ENCODE measurements at places on chromosomes 6 and 20. TPM values are rescaled to one million over a fixed set of nuclear protein-coding genes. Genes with fewer than 3 reads are reported as not detected.

DNA sequence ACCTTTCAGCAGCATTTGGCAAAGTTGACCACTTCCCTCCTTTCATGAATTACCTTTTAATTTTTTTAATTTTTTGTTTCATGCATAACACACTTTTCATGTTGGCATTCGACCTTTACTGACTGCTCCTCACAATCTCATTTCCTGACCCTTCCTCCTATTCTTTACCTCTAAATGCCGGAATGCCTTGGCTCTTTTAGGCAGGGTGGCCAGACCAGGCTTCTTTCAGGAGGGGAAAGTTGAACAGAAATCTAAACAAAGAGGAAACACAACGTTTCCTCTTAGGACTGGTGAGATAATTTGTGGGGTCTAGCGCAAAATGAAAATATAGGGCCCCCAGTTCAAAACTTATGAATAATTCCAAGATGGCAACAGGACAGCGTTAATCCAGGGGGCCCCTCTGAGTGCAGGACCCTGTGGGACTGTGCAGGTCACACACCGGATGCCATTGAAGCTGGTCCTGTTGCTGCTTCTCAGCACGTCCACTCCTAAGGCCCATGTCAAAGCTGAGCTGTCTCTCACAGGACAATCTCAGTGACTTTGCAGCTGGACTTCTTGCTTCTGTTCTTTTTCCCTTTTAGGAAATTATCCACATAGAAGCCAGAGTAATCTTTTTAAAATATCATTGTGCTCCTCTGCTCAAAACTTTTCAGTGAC lies 313.8 kb downstream of the HDGFL1 start:
- no peaks in the 10 kb centered on the region for H3K4me1 ChIP-seq

- peaks cover 2% of the 10 kb centered on the region for H3K4me1 ChIP-seq
- no peak for DNase-seq
- H3K4me3 ChIP-seq = no peak overlapping the region
- H3K27ac ChIP-seq = no peak overlapping the region
- H3K27me3 ChIP-seq = no peaks in the 10 kb centered on the region
These were observed 2.5 kb upstream of the TMEM244 start for GRCh38 chr6:129863664-129864063.

DNA sequence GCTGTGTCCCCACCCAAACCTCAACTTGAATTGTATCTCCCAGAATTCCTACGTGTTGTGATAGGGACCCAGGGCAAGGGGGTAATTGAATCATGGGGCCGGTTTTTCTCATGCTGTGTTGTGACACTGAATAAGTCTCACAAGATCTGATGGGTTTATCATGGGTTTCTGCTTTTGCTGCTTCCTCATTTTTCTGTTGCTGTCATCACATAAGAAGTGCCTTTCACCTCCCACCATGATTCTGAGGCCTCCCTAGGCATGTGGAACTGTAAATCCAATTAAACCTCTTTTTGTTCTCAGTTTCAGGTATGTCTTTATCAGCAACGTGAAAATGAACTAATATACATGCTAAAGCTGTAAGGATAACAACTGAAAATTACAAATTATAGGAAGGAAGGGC lies 88.3 kb downstream of the CDYL start:
- peaks cover 29% of the 10 kb centered on the region for H3K36me3 ChIP-seq
- DNase-seq = no peak
- H3K4me1 ChIP-seq = peaks cover 46% of the 10 kb centered on the region
- no peaks in the 10 kb centered on the region for H3K27me3 ChIP-seq

Gene CAPN11
- total RNA-seq = not detected

Gene ZNF165
- total RNA-seq = 0.59 TPM

Gene PNPLA1
- total RNA-seq = not detected

Gene TRIM40
- not detected for total RNA-seq

Gene ENPP4
- total RNA-seq = 25.5 TPM

Gene BMP2
- total RNA-seq = 0.11 TPM

Gene RIPOR2
- total RNA-seq = 58.7 TPM

Gene BANF2
- not detected for total RNA-seq

Gene DCDC2
- total RNA-seq = not detected

DNA sequence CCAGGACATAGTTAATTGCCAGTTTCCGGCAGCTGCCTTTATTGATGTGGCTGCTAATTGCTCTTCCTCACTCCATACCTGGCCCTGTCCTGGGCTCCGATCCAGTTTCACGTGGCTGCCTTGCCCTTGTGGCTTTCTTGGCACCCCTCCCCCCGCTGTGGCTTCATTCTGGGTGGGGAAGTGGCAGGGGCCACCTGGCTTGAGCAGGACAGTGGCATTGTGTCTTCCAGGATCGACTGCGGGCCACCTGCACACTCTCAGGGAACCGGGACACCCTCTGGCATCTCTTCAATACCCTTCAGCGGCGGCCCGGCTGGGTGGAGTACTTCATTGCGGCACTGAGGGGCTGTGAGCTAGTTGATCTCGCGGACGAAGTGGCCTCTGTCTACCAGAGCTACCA lies 10.8 kb downstream of the MAVS start:
- H3K4me3 ChIP-seq = no peak overlapping the region
- no peaks in the 10 kb centered on the region for H3K27me3 ChIP-seq
- peaks cover 8% of the 10 kb centered on the region for H3K4me1 ChIP-seq
- H3K27ac ChIP-seq = no peak overlapping the region

- peak overlapping the region; percentile 65 for H3K4me3 ChIP-seq
- DNase-seq = peak; percentile 70
- peak overlapping the region; percentile 93 for H3K27ac ChIP-seq
- H3K27me3 ChIP-seq = no peaks in the 10 kb centered on the region
- peaks cover 6% of the 10 kb centered on the region for H3K36me3 ChIP-seq
- H3K4me1 ChIP-seq = peaks cover 72% of the 10 kb centered on the region
These were observed 98.4 kb upstream of the DUSP22 start for GRCh38 chr6:193773-194310.

Gene ITCH
- total RNA-seq = 83.6 TPM

GRCh38 chr6:2230659-2231277 lies 14.6 kb downstream of the GMDS start:
- DNase-seq = no peak
- no peaks in the 10 kb centered on the region for H3K36me3 ChIP-seq
- peaks cover 5% of the 10 kb centered on the region for H3K4me1 ChIP-seq
- H3K27ac ChIP-seq = no peak overlapping the region
- no peaks in the 10 kb centered on the region for H3K27me3 ChIP-seq
- H3K4me3 ChIP-seq = no peak overlapping the region

Gene PCK1
- total RNA-seq = not detected

DNA sequence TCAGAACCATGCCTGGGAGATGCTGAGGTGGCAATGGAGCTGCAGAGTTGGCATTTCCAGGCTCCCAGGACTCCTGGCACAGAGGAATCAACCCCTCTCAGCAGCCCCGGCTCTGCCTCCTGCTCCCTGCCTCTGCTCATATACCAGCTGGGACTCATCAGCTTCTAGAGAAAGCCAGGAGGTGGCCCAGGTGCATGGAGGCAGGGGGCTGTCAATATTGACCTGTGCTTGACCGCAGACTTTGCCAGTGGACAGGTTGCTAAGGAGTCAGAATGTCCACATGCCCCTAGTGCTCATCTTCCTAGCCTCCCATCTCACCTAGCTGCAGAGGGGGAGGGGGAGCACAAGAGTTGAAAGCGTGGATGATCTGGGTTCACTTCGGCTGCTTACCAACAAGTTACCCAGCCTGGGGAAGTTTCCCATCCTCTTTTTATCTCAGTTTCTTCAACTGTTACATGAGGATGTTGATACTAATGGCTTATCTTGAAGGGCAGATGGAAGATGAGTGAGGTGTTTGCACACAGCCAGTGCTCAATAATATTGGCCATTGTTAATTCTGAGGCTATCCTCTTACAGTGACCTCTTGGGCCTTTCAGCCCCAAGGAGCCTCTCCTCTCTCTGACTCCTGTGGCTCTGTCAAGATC lies 9.2 kb upstream of the SCRT2 start:
- peaks cover 3% of the 10 kb centered on the region for H3K4me1 ChIP-seq
- H3K27me3 ChIP-seq = peaks cover 10% of the 10 kb centered on the region
- H3K36me3 ChIP-seq = no peaks in the 10 kb centered on the region
- H3K27ac ChIP-seq = no peak overlapping the region

Gene GPR63
- total RNA-seq = 0.70 TPM

Gene OXT
- not detected for total RNA-seq

DNA sequence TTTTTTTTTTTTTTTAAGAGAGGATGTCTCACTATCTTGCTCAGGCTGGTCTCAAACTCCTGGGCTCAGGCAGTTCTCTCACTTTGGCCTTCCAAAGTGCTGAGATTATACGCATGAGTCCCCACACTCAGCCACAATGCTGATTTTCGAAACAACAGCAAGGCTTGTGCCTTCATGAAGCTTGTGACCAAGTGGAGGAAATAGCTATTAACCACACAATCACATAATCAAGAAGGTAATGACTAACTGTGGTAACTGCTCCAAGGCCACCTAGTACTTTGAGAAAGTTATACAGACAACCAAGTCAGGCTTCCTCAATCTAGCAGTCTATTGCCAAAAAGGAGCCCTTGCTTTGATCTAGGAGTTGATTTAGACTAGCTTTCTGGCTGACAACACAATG lies 46.3 kb downstream of the SOD2 start:
- peaks cover 41% of the 10 kb centered on the region for H3K4me1 ChIP-seq
- peaks cover 6% of the 10 kb centered on the region for H3K36me3 ChIP-seq
- peak overlapping the region; percentile 76 for H3K4me3 ChIP-seq
- DNase-seq = no peak

- H3K36me3 ChIP-seq = no peaks in the 10 kb centered on the region
- H3K27me3 ChIP-seq = no peaks in the 10 kb centered on the region
- no peak overlapping the region for H3K27ac ChIP-seq
- H3K4me3 ChIP-seq = no peak overlapping the region
These were observed 142.6 kb downstream of the ADGRG6 start for GRCh38 chr6:142444376-142444775.

DNA sequence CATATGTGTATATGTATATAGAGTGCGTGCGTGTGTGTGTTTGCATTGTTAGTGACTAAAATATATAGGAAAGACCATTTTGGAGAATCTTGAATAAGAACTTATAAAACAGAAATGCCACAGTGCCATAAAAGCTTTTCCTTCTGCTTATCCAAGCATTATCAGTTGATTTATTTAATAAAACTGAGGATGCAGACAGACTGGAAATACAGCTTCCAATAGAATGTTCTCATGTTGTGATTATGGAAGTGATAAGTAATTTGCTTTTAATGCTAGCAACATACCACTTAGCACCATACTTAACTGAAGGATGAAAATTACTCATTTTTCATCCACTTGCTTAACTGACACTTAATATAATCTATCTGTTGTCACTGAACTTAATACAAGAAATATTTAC lies 820.1 kb downstream of the TFAP2A start:
- no peaks in the 10 kb centered on the region for H3K27me3 ChIP-seq
- H3K4me1 ChIP-seq = no peaks in the 10 kb centered on the region
- H3K36me3 ChIP-seq = no peaks in the 10 kb centered on the region
- no peak overlapping the region for H3K4me3 ChIP-seq
- H3K27ac ChIP-seq = no peak overlapping the region

DNA sequence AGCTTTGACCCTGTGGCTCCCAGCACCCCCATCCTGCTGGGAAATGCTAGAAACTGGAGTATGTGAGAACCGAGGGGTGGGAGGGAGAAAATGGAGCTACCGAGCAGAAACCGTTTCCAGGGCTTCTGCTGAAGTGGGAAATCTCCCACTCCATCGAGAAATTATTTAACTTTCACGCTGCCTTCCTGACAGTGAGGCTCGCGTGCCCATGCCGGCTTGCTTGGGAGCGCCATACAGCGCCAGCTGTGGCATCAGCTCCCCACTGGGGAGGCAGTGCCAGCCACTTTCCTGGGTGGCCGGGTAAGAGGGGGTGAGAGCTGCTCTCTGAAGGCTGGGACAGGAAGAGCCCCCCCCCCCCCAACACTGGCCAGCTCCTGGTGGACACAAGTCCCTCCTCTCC lies 268.9 kb downstream of the TAF4 start:
- H3K27me3 ChIP-seq = peaks cover 8% of the 10 kb centered on the region
- no peaks in the 10 kb centered on the region for H3K4me1 ChIP-seq
- no peak for DNase-seq
- H3K4me3 ChIP-seq = no peak overlapping the region
- H3K36me3 ChIP-seq = no peaks in the 10 kb centered on the region

DNA sequence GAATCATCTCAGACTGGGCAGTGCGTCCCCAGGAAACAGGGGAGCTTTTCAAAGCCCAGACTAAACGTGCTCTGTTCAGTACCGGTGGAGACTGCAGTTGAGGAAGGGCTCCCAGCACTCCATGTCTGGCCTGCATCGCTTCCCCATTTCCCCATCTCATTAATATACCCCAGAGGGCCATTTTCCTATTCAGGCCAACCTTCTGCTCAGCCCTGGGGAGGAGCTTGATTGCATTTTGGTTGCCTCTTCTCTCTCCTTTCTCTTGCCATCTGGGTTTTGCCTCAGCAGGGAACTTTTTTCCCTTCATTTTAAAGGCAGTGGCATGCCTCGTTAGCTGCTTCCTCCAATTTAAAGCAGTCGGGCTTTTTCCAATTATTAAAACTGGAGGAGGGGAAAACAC lies 394.3 kb upstream of the SOX4 start:
- H3K4me3 ChIP-seq = no peak overlapping the region
- H3K27ac ChIP-seq = no peak overlapping the region
- peaks cover 10% of the 10 kb centered on the region for H3K36me3 ChIP-seq
- peaks cover 18% of the 10 kb centered on the region for H3K4me1 ChIP-seq
- DNase-seq = no peak

DNA sequence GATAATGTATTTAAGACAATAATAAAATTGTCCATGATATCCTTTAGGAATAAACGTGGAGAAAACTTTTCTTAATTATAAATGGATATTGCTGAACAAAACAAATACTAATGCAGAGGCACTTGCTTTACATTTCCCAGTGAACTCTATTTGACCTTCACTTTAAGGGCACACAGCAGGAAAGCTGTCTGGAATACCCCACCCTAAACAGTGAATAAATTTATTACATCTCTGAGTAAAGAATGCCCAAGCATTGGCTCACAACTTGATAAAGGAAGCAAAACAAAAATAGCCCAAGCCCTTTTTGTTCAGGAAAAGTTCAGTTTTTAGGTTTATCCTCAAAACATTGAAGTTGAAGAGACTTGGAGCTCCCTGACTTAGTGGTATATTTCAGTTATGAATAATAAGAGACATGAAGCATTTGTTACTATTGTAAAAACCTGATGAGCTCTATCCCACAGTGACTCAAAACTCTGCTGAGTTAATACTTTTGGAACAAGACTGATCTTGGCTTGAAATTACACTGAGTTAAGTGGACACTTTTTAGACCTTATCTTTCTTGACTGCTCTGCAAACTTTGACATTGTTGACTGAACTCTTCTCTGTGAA lies 353.9 kb downstream of the BCKDHB start:
- H3K4me3 ChIP-seq = no peak overlapping the region
- peaks cover 9% of the 10 kb centered on the region for H3K4me1 ChIP-seq
- H3K36me3 ChIP-seq = peaks cover 8% of the 10 kb centered on the region
- no peaks in the 10 kb centered on the region for H3K27me3 ChIP-seq
- no peak overlapping the region for H3K27ac ChIP-seq
- DNase-seq = no peak

GRCh38 chr20:6213311-6213710 lies 90.5 kb upstream of the FERMT1 start:
- H3K36me3 ChIP-seq = no peaks in the 10 kb centered on the region
- peaks cover 2% of the 10 kb centered on the region for H3K27me3 ChIP-seq
- DNase-seq = no peak
- H3K4me1 ChIP-seq = no peaks in the 10 kb centered on the region

Gene SLC22A23
- total RNA-seq = 0.14 TPM

DNA sequence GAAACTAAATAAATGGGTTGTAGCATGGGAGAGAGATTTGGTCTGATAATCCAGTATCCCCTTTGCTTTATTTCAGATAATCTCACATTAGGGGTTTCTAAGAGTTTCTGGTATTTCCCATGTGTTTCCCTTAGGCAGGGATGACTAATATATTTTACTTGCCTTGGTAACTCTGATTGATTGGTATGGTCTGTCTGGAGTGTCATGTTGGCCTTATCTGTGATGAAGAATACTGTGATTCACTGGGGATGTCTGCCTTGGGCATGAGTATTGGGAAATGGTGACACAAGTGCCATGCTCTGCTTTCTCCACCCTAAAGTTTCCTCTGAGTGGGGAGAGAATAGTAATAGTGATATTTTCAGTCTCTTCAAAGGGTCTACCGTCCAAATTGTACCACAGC lies 10.1 kb downstream of the SLC22A2 start:
- H3K27me3 ChIP-seq = peaks cover 15% of the 10 kb centered on the region
- no peak overlapping the region for H3K4me3 ChIP-seq

Gene PAX1
- total RNA-seq = not detected
